Naive thymus-derived CD8-positive, alpha-beta T cell (primary cell): ENCODE measurements at places on chromosomes 7 and 10. TPM values are rescaled to one million over a fixed set of nuclear protein-coding genes. Genes with fewer than 3 reads are reported as not detected.
A peak's percentile ranks its signal among the peaks of the same experiment; 100 is the strongest.

- no peaks in the 10 kb centered on the region for H3K36me3 ChIP-seq
- peak overlapping the region; percentile 31 for H3K4me3 ChIP-seq
- DNase-seq, result no peak
- no peak overlapping the region for H3K27ac ChIP-seq
These were observed 173.9 kb upstream of the SP4 start for GRCh38 chr7:21253740-21254687.

DNA sequence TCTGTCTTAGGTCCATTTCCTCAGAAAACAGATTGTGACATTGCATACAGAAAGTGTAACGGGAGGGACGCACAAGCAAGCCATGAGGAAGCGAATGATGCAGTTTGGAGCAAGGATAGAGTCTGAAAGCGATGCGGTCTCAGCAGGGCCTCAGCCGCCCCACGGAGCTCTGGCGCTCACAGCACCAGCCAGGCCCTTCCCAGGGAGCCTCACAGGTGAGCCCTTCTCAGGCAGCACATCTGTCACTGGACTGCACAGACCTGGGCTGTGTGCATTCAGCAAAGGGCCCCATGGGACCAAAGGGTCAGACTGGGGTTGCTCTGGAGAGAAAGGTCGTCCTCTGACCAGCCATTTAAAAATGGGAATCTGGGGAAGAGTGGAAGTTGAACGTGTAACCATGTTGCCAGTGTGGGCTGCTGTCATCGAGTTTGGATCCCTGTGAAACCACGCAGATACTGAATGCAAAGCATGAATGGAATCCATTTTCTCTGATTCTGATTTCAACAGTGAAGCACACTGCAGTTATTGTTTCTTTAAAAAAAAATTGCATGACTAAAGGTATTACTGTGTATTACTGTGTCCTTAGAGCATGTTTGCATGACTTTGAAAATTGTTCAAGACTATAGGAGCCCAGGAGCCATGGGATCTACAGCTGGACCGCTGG lies 350.0 kb upstream of the AKR1E2 start:
- no peak overlapping the region for H3K27ac ChIP-seq
- peaks cover 6% of the 10 kb centered on the region for H3K27me3 ChIP-seq
- no peak for DNase-seq
- H3K4me1 ChIP-seq, result peaks cover 6% of the 10 kb centered on the region
- no peak overlapping the region for H3K4me3 ChIP-seq

Gene TRDMT1
- total RNA-seq, result 22.6 TPM

DNA sequence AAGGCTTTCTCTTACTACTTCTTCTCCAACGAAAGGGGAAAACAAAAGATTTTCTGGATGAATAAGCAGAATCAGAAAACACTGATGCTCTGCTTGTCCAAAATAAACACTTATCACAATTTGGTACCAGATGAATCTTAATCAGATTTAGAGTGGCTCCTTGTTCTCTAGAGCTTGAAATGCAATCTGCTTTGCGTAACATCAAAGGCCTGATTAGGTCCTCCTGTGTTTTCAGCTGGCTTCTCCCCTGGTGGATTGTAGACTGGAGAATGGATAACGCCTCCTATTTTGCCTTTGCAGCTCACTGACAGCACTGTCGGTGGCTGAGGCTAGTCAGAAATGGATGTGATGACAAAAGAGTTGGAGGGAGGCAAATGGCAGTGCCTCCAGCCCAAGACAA lies 91.2 kb downstream of the FAM13C start:
- no peak overlapping the region for H3K27ac ChIP-seq
- H3K4me3 ChIP-seq, result no peak overlapping the region
- DNase-seq, result no peak
- H3K27me3 ChIP-seq, result no peaks in the 10 kb centered on the region

Gene FAM185A
- total RNA-seq, result 11.6 TPM

DNA sequence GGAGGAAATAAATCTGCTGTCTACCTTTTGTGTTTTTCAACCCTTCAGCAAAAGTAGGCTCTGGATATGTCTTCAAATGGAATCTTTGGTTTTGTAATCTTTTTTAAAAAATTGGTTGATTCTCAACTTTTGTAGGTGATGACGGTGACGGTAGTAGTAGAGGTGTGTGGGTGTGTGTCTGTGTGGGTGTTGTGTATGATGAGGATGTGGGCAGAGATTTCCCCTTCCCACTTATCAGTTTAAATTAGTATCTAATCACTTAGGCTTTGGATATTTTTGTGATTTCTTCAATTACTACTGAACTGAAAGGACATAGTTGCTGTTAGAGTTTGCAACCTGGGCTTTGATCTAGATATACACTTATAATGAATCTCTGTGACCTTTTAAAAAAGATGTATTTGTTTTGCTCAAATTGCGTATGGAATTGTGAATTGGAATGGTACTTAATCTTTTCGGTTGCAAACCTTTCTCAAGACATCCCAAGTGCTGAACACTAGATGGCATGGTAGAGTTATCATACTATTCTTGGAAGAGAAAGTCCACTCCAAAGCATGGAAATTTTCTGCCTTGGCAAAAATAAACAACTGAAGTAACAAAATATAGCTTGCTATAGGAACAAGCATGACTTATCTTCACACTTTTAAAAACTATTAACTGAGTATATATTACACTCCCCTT lies 51.9 kb upstream of the A1CF start:
- no peak for DNase-seq
- no peaks in the 10 kb centered on the region for H3K36me3 ChIP-seq
- no peaks in the 10 kb centered on the region for H3K4me1 ChIP-seq
- no peak overlapping the region for H3K4me3 ChIP-seq
- no peak overlapping the region for H3K27ac ChIP-seq

GRCh38 chr7:30430276-30430675 lies 48.3 kb downstream of the NOD1 start:
- DNase-seq, result no peak
- H3K27me3 ChIP-seq, result no peaks in the 10 kb centered on the region
- peaks cover 49% of the 10 kb centered on the region for H3K36me3 ChIP-seq
- no peak overlapping the region for H3K4me3 ChIP-seq
- no peak overlapping the region for H3K27ac ChIP-seq

- no peaks in the 10 kb centered on the region for H3K36me3 ChIP-seq
- H3K27me3 ChIP-seq, result no peaks in the 10 kb centered on the region
- no peaks in the 10 kb centered on the region for H3K4me1 ChIP-seq
- H3K4me3 ChIP-seq, result no peak overlapping the region
- no peak for DNase-seq
- no peak overlapping the region for H3K27ac ChIP-seq
These were observed 997.2 kb upstream of the GHITM start for GRCh38 chr10:83142074-83142563.

- H3K27me3 ChIP-seq, result peaks cover 2% of the 10 kb centered on the region
- DNase-seq, result no peak
- H3K27ac ChIP-seq, result no peak overlapping the region
- H3K4me1 ChIP-seq, result no peaks in the 10 kb centered on the region
- H3K36me3 ChIP-seq, result no peaks in the 10 kb centered on the region
These were observed 268.3 kb downstream of the CACNA2D1 start for GRCh38 chr7:82175319-82175718.

GRCh38 chr7:152862006-152862405 lies 102.5 kb downstream of the ACTR3B start:
- DNase-seq, result no peak
- no peaks in the 10 kb centered on the region for H3K27me3 ChIP-seq
- H3K27ac ChIP-seq, result no peak overlapping the region
- H3K36me3 ChIP-seq, result peaks cover 15% of the 10 kb centered on the region
- no peak overlapping the region for H3K4me3 ChIP-seq

- H3K27me3 ChIP-seq, result peaks cover 4% of the 10 kb centered on the region
- no peak overlapping the region for H3K4me3 ChIP-seq
- H3K4me1 ChIP-seq, result no peaks in the 10 kb centered on the region
- no peak overlapping the region for H3K27ac ChIP-seq
- DNase-seq, result no peak
- no peaks in the 10 kb centered on the region for H3K36me3 ChIP-seq
These were observed 122.5 kb downstream of the C1GALT1 start for GRCh38 chr7:7304705-7305450.

Gene SEMA3D
- not detected for total RNA-seq

DNA sequence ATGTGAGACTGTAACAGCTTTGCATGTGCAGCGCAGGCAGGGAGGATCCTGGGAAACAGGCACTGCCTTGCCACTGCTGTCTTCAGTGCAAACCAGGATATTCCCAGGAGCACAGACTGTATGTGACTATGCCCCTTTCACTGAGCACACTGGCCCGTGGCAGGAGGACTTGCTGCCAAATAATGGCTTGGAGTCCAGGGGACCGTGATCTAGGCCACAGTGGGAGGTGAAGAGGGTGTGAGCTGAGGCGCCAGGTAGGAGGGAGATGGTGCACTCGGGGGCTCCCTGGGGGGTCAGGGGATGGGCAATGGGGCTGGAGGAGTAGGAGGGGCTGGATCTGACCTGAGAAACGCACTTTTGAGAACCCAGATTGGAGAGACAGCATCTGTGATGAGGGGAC lies 193.4 kb upstream of the ZNF32 start:
- no peak overlapping the region for H3K4me3 ChIP-seq
- no peak for DNase-seq
- H3K4me1 ChIP-seq, result peaks cover 20% of the 10 kb centered on the region
- peaks cover 2% of the 10 kb centered on the region for H3K27me3 ChIP-seq
- no peaks in the 10 kb centered on the region for H3K36me3 ChIP-seq

DNA sequence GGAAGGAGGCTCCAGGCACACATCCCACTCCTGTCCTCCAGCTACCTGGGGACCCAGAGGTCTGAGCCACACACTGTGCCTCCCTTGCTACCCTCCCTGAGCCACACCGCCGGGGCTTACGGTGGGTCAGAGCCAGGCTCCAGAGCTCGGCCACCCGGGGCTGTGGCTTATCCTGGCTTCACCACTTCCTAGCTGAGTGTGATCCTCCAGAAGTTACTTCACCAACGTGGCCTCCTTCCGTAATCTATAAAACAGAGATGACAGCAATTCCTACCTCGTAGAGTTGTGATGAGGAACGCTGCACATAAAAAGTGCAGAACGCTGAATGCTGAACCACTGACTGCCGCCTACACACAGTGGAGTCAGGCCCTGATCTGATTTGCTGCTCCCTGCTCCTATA lies 285.0 kb downstream of the PRPF18 start:
- H3K4me3 ChIP-seq, result no peak overlapping the region
- H3K27ac ChIP-seq, result no peak overlapping the region
- peaks cover 14% of the 10 kb centered on the region for H3K4me1 ChIP-seq
- DNase-seq, result no peak
- peaks cover 2% of the 10 kb centered on the region for H3K27me3 ChIP-seq
- H3K36me3 ChIP-seq, result no peaks in the 10 kb centered on the region

DNA sequence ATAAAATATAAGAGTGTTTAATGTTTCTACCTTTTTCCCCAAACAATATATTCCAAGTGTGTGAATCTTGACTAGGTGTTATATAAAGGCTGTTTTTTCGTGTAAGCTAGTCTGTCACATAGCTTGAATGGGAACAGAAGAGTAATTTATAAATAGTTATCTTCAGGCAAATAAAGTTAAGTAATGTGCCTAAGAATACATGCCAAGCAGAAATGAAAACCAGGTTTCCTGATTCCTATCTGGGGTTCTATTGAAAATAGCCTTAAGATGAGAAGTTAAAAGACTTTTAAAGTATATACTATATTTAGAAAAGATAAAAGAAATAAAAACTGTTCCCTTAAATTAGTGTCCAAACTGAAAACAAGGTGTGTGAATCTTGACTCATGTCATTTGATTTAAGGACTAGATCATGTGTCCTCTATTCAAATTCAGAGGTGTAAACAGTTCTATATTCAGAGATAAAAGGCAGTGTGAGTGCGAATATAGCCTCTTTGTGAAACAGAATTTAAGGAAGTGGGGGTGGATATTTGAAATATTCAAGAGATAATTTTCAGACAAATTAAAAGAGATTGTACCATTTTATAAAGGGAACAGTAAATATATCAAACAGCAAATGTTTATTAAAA lies 247.5 kb downstream of the THSD7A start:
- no peak overlapping the region for H3K27ac ChIP-seq
- no peaks in the 10 kb centered on the region for H3K36me3 ChIP-seq
- H3K4me1 ChIP-seq, result no peaks in the 10 kb centered on the region
- H3K27me3 ChIP-seq, result no peaks in the 10 kb centered on the region
- no peak for DNase-seq

- DNase-seq, result no peak
- H3K27ac ChIP-seq, result no peak overlapping the region
- no peak overlapping the region for H3K4me3 ChIP-seq
- no peaks in the 10 kb centered on the region for H3K4me1 ChIP-seq
- no peaks in the 10 kb centered on the region for H3K36me3 ChIP-seq
- no peaks in the 10 kb centered on the region for H3K27me3 ChIP-seq
These were observed 41.3 kb downstream of the PFKP start for GRCh38 chr10:3108575-3109105.

DNA sequence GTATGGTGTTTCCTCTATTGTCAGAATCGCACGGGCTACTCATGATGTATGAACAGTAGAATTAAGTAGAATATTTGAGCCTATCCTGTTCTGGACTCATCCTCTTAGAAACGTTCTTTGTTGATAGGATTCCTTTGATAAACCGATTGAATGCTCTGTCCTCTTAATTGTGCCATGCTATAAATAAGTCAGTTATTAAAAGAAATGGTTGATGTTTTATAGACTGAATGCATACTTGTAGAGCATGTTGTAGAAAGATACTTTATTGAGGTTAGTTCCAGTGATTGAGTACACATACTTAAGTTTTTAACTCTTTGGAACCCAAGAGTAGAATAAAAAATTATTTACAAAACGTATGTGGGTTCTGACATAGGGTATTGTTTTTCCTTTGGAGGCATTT lies 54.9 kb upstream of the HBP1 start:
- no peaks in the 10 kb centered on the region for H3K27me3 ChIP-seq
- no peak overlapping the region for H3K4me3 ChIP-seq
- no peaks in the 10 kb centered on the region for H3K4me1 ChIP-seq
- H3K36me3 ChIP-seq, result no peaks in the 10 kb centered on the region

DNA sequence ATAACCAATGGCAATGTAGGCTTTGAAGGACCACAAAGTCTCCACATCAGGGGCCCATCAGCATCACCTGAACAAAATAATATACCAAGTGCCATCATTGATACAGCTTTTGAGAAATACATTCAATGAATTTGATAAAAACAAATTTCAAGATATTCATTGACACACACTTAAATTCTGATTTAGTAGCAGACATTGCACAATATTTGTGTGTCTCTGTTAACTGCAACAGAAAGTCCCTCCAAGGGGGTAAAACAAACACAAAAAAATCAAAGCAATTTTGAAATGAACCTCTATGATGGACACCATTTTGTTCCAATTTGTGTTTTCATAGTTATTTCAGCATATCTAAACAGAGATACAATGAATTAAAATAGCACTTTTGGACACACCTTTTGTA lies 86.8 kb upstream of the RSU1 start:
- peaks cover 2% of the 10 kb centered on the region for H3K4me1 ChIP-seq
- H3K4me3 ChIP-seq, result no peak overlapping the region
- H3K27me3 ChIP-seq, result no peaks in the 10 kb centered on the region
- H3K36me3 ChIP-seq, result peaks cover 35% of the 10 kb centered on the region

Gene LDB3
- 0.08 TPM for total RNA-seq

GRCh38 chr7:48887500-48887899 lies 36.8 kb upstream of the CDC14C start:
- H3K27me3 ChIP-seq, result no peaks in the 10 kb centered on the region
- DNase-seq, result no peak
- H3K36me3 ChIP-seq, result no peaks in the 10 kb centered on the region
- H3K4me1 ChIP-seq, result no peaks in the 10 kb centered on the region
